ENCODE measurements at places on chromosomes 1 and 21.

DNA sequence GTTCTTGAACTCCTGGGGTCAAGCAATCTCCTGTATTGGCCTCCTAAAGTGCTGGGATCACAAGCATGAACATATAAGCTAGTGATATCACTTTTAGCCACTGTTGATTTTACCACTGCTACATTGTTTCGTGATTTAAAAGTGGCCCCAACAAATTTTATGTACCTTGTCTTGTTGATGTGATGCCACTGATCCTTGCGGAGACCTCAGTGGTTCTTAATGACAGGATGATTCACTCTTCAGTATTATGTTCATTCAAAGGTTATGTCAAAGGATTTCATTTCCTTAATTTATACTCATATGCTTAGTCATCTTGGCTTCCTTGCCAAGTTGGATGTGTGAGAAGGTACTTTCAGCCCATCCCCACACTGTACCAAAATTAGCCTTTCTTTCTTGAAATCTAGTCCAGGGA lies 12.1 kb downstream of the PRKACB start:
- DNase-seq = no peak

- no peak for DNase-seq
Measured at GRCh38 chr1:53766831-53767405, 28.0 kb upstream of the GLIS1 start.

DNA sequence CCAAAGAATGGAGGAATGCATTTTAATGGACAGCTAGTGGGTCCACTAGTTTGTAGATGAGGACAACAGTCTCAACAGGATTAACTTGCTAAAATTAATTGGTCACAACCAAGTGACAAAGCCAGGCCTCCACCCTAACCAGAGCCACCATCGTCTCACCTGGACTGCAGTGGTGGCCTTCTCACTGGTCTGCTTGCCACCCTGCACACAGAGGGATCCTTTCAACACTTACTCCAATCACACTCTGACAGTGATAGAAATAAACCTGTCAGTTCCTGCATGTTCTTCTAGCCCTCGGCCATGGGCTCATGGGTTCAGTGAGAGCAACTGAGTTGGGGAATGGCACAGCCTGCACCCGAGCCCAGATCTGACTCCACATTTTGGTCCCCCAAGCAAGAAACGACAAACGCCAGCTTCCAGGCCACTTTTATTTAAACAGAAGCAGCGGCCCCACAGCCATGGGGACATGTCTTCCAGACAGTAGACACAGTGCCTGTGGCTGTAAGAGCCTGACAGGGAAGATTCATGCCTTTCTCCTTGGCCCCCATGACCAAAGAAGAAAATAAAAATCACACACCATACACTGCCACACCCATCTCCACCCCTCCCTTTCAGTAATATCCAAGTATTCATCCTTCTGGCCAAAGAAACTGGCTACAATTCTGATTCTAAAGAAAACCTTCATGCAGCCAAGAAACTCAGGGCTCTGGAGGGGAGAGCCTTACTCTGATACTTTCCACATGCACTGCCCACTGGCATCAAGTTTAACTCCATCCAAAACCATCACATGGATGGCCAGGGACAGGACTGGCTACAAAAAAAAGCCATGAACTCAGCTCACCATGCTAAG lies 37.6 kb downstream of the DHCR24 start:
- no peak for DNase-seq

DNA sequence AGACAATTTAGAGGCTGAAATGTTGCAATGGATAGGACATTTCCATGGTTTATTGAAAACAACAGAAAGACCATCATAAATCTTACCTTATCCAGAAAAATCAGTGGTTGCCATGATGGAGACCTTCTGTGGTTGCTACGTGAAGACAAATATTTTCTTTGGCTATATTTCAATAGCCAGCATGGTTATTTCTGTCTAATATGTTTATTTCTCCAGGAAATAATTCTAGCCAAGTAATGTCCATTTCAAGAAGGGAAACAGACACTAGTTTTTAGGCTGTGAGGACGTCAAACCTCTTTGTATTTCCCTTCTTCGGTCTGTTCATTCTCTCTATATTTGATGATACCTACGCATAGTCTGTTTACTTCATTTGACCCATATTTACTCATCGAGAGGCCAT lies 49.2 kb upstream of the NFASC start:
- DNase-seq = no peak

GRCh38 chr21:26072666-26073615 lies 97.6 kb downstream of the APP start:
- DNase-seq = no peak

- DNase-seq = no peak
Measured at GRCh38 chr1:97243973-97244560, 522.5 kb downstream of the PTBP2 start.

DNA sequence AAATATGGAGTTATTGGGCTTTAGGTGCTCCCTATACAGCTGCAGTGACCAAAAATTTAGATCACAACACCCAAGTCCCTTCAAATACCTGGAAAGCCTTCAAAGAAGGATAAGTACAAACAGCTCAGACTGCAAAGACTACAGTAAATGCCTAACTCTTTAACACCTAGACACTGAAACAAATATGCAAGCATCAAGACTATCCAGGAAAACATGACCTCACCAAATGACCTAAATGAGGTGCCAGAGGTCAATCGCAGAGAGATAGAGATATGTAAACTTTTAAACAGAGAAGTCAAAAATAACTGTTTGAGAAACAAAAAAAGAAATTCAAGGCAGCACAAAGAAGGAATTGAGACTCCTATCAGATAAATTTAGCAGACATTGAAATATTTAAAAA lies 753.8 kb upstream of the B3GALT2 start:
- DNase-seq = no peak

DNA sequence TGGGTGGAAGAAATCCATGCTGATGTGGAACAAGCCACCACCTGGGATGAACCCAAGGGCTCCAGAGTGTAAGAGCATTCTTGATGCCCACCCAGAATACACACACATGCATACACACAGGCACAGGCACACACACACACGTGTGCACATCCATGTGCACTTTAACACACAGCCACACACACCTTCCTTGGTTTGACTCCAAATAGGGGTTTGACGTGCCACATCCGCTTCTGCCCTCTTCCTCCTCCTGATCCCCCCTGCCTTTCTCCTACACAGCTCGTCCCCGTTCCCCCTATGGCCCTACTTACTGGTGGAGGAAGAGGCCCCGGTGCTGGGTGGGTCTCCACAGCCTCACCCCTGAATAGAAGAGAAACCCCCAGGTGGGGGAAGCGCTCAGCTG lies 16.0 kb downstream of the SPATA21 start:
- DNase-seq = peak; percentile 28

DNA sequence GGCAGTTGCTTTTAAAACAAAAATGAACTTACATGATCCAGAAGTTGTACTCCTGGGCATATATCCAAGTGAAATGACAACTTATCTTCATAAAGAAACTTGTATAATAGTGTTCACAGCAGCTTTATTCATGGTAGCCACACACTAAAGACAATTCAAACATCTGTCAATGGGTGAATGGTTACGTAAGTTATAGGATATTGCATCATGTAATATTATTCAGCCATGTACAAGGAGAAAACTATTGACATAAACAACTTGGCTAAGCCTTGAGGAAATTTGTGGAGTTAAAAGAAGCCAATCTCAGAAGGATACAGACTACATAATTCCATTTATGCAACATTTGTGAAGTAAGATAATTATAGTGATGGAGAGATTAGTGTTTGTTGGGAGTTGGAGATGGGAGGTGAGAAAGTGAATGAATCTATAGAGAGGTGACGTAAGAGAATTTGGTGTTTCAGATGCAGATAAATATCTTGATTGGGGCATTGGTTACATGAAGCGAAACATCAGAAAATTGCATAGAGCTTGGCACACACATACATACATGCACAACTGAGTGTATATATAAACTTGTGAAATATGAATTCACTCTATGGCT lies 49.9 kb upstream of the GRIK1 start:
- DNase-seq = no peak

GRCh38 chr1:59570524-59570923 lies 244.2 kb upstream of the HOOK1 start:
- DNase-seq = peak; percentile 34

- no peak for DNase-seq
Measured at GRCh38 chr21:46621457-46622182, 13.9 kb upstream of the PRMT2 start.

DNA sequence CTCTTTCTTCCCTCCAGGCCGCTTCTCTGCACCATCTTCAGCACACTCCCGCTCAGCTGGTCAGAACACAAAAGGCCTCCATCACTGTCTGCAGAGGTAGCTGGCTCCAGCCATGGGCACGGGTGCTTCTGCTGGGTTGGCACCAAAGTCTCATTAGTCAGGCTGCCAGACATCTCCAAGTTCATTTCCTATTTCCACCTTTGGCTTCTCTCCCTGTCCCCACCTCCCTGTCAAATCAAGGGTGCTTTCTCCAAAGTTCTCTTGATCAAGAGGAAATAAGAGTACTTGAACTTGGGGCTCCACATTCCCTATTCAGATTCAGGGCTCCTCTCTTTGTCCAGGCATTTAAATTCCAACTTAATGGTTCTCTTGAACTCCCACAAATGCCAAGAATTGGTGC lies 33.9 kb upstream of the GRIK3 start:
- DNase-seq = no peak

GRCh38 chr1:226920446-226920894 lies 19.6 kb upstream of the COQ8A start:
- no peak for DNase-seq

GRCh38 chr1:31714442-31715086 lies 10.7 kb upstream of the COL16A1 start:
- DNase-seq = peak; percentile 38

DNA sequence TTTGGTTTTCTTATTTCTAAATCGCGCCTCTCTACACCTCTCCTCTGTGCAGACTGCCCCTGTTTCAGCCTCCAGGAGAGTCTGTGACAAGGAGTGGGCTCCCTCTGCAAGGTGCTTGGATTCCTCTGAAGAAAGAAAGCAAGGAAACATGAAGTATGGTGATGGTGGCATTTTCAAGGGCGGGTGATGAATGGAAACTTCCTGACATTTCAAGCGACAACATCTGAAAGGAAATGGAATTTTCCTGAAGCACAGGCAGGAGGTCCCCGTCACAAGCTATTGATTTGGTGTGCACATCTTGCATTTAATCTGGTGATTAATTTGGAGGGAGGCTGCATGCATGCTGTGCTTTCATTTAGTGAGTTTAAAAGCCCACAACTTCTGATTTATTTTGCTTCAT lies 164.6 kb upstream of the FGGY start:
- DNase-seq = no peak

GRCh38 chr1:119676571-119677206 lies 28.6 kb upstream of the ZNF697 start:
- no peak for DNase-seq

GRCh38 chr1:39412892-39413291 lies 78.5 kb upstream of the BMP8A start:
- no peak for DNase-seq

DNA sequence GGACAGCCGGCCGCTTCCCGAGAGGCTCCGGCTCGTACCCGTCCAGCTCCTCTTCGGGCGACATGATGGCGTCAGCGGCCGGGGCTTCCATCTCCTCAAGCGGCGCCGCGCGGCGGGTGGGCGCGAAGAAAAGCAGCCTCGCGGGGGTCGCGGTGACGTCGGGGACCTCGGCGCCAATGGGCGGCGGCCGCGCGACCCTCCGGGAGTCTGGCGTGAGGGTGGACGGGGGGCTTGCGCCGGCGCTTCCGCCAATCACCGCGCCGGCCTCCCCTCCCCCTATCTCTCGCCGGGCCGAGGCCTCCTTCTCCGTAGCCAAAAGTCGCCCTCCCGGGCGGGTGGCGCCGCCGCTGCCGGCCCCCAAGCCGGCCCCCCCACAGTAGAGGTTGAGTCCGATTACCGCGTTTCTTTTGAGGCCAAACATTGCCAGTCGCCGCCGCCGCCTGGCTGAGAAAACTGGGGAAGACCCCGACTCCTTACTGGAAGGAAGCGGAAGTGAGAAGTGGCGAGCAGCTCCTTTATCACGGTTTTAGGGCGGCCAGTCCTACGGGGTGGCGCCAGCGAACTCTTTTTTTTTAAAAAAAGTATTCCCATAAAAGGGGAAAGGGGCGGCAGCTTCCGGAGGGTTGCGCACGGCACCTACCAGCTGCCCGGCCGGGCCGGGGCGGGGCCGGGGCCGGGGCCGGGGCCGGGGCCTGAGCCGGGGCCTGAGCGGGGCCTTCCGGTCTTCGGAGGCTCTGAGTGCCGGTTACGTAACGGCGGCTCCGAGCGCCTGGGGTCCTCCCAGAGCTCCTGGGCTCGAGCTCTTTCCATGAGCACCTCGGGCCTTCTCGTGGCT lies at the start of gene MCL1:
TSS of gene MCL1 (minus strand) at position 501 of the 835 bp plus-strand sequence. CDS start at position 421, 80 bp downstream.
- DNase-seq = peak; percentile 95

DNA sequence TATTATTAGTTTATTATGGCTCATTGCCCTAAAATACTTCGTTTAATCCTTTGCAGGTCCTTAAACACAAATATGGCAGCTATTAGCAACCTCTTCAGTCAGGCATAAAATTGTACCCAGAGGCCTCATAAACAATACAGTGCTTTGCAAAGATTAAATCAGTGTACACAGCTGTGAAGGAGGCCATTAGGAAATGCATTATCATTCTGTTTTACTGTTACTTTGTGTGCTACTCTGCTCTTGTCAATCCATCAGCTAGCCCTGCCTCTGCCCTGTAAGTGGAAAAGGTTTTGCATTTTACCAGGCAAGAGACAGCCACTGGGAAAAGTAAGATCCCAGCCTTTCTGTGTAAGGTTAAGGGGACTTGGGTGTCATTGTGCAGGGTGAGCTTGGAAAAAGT lies 415.7 kb upstream of the DAB1 start:
- DNase-seq = no peak

- DNase-seq = no peak
Measured at GRCh38 chr1:222096883-222097282, 355.0 kb upstream of the DUSP10 start.

DNA sequence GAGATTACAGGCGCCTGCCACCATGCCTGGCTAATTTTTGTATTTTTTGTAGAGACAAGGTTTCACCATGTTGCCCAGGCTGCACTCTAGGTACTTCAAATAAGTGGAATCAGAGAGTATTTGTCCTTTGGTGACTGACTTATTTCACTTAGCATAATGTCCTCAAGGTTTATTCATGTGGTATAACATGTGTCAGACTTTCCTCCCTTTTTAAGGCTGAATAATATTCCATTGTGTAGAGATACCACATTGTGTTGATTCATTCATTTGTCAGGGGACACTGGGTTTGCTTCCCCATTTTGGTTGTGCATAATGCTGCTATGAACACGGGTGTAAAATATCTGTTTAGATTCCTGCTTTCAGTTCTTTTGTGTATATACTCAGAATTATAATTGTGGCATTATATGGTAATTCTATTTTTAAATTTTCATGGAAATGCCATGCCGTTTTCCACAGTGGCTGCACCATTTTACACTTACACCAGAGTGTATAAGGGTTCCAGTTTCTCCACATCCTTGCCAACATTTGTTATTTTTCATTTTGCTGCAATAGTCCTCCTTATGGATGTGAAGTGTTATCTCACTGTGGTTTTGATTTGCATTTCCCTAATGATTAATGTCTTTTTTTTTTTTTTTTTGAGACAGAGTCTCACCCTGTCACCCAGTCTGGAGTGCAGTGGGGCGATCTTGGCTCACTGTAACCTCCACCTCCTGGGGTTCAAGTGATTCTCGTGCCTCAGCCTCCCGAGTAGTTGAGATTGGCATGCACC lies 35.1 kb downstream of the IL6R start:
- DNase-seq = no peak

Measured in CD4-positive, alpha-beta T cell treated with Interferon alpha-2 for 1 hour (primary cell).